Activated B cell treated with CpG ODN at 0.5 μM for 24 hours (primary cell): ENCODE measurements at places on chromosomes 4 and X.

GRCh38 chr4:161132715-161133425 is 1030.9 kb downstream of the FSTL5 start:
- no peak for DNase-seq

- DNase-seq = no peak
These were observed 8.7 kb upstream of the ITGB1BP2 start for GRCh38 chrX:71292669-71293365.

- no peak for DNase-seq
These were observed 778.7 kb downstream of the CENPC start for GRCh38 chr4:66766557-66766956.

GRCh38 chrX:113726009-113726408 is 857.9 kb upstream of the HTR2C start:
- DNase-seq = no peak
